ENCODE measurements at places on chromosomes 1 and 21.

DNA sequence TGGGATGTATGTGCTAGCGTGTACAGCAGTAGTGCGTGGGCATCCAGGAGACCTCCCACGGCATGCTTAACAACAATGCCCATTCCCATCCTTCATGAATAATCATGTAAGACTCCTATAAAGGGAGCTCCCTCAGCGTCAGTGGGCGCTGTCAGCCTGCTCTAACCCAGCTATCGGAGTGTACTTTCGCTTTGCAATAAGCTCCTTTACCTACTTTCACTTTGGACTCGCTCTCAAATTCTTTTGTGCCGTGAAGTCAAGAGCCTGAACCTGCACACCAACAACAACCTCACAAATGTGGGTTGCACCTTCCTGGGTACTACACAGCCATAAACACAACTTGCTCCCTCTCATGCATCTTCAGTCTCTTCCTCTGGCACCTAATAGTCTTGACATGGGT, 114.8 kb upstream of the PAXBP1 start:
- no peak for DNase-seq

- no peak for DNase-seq
Observed at GRCh38 chr1:83857103-83857502, 141.8 kb downstream of the TTLL7 start.

DNA sequence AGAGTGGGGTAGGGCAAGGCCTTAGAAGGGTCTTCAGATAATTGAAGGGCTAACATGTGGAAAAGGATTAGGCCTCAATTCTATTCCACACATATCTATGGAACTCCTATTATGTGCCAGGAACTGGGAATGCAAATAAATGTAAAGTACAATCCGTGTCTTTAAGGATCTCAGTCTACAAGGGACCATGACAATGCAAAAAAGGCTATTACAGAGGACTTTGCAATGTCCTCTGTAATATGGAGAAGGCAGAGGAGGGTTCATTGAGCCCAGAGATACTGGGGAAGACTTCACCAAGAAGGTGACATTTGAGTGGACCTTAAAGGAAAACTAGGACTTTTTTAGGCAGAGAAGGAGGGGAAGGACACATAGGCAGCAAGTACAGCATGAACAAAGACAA, 4.5 kb upstream of the SCMH1 start:
- no peak for DNase-seq

DNA sequence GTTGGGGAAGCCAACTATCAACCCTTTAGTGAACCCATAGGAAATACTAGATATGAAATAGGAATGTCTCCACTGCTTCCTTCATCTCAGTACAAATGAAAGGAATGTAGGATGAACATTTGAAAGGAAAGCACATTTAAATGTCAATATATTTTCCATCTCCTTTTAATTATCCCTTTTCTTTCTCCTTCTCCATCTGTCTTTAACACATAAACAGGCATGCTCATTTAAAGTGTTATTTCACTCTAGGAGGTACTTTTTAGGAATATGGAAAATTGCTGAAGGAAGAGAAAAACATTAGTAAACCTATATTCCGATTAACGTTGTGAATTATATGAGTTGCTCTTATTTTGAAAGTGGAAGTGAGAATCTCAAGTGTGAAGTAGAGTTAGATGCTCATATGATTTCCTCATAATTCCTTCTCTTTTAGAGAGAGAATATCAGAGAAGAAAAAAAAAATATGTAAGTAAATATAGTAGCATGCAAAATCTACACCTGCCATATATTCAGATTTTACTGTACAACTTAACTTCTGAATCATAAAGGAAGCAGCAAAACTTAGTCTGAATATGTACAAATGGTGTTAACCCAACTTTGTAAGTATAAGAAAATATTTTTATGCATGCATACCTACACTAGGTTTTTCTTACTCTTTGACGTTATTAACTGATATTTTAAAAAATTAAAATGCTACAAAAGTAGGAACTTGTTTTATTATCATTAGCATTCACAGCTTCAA, 406.9 kb upstream of the B3GALT2 start:
- no peak for DNase-seq

DNA sequence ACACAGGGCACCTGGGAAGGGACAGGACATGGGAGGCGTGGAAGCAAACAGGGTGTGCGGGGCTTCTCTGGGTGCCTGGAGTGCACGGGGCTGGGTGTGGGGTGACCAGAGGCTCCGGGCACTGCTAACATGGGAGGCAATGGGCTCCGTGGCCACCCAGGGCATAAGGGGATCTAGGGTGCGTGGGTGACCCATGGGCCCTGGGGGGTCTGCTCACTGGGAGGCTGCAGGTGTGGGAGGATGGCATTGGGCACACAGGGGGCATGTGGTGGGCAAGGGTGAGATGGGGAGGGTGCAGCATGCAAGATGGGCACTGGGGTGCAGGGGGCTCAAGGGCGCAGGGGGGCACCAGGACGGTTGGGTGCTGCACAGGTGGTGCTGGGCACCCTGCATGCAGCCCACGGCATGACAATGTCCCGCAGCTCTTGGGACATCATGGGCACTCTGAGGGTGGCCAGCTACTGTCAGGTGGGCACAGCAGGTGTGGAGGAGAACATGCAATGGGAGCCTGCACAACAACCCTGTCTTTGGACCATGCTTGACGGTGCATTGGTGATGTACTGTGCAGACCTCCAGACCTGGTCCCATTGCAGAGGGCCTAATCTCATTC, 15.1 kb downstream of the TRIM11 start:
- DNase-seq: no peak

DNA sequence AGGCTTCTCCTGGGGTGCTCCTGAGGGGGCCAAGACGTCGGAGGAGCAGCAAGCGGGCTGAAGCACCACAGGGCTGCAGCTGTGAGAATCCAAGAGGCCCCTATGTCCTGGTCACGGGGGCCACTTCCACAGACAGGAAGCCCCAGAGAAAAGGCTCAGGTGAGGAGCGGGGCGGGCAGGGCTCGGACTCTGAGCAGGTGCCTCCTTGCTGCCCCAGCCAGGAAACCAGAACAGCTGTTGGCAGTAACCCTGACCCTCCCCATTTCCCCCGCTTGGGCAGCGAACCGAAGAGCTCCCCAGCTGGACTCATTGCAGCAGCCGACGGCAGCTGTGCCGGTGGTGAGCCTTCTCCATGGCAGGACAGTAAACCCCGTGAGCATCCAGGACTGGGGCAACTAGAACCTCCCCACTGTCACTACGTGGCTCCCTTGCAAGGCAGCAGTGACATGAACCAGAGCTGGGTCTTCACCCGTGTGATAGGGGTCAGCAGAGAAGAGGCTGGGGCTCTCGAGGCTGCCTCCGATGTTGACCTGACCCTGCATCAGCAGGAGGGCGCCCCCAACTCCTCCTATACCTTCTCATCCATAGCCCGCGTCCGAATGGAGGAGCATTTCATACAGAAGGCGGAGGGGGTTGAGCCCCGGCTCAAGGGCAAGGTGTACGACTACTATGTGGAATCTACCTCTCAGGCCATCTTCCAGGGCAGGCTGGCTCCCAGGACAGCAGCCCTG, 625 bp downstream of the KLHDC7A start:
- no peak for DNase-seq

DNA sequence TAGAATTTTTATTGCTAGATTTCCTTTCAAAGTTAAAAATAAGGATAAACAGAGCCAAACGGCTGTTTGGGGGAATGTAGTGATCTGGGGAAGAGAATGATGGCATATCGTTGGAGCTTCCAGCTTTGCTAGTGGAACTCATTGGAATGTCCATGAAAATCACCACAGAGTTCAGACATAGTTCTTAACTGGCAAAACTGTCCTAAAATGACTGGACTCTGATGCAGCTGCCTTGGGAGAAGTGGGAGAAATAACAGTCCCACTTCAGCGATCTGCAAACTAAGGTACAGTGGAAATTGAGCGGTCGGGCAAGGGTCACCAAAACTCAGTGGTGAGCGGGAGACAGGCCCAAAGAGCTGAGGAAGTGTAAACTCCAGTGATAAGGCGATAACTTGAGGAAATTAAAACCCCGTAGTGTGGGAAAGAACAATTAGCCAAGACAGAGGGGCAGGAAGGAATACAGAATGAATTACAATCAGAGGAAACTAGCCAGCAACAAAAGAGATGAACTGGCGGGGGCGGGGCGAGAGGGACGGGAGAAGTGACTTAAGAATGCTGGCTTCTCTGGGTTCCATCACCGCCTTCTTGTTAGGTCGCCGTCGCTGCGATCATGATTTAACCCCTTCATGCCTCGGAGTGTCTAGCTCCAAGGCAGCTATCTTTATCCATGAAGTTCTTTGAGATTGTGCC, 89.8 kb upstream of the ARHGAP29 start:
- no peak for DNase-seq

DNA sequence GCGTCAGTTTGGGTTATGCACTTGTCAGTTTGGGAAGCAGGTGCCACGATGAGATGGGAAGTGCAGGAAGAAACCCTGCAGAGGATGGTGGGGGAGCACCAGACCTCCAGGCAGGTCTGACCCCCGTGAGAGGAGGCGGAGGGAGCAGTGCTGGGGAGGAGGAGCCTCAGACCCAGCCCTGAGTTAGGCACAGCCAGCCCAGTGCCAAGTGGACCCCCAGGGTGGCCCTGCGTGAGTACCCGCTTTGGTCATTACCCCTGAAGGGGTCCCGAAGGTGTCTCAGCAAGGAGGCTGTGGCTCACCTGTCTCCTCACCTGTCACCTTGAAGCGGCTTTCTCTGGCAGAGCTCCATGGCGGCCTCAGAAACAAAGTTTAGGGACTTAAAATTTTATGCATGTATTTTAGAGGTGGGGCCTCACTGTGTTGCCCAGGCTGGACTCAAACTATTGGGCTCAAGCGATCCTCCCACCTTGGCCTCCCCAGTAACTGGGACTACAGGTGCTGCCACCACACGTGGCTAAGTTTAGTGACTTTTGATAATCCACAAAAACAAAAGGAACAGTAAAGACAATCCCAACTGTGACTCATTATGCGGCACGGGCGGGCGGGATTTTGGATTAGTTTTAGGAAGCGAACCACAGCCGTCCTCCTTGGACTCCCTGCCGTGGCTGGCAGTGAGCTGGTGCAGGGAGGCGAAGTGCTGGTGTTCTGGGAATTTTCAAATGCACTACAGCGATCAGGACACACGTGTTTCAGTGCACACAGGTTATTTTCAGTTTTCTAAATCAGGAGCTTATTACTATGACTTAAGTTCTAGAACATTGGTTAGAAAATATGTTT, 4.7 kb downstream of the AGPAT3 start:
- DNase-seq: no peak

DNA sequence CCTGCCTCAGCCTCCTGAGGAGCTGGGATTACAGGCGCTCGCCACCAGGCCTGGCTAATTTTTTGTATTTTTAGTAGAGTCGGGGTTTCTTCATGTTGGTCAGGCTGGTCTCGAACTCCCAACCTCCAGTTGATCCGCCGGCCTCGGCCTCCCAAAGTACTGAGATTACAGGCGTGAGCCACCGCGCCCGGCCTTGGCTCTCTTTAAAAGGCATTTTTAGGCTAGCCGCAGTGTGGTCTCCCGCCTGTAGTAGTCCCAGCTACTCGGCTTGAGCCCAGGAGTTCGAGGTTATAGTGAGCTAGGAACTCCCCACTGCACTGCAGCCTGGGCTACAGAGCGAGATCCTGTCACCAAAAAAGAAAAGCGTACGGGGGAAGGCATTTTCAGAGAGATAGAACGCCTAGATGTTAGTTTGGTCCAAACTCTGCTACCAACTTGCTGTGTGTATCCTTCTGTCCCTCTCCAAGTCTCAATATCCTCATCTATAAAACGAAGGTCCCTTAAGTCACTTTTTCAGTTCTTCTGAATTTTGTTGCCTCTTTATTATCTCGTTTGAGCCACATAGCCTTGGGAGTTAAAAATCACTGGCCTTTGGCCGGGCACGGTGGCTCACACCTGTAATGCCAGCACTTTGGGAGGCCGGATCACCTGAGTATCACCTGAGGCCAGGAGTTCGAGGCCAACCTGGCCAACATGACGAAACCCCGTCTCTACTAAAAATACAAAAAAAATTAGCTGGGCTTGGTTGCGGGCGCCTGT, 734 bp downstream of the MED18 start:
- no peak for DNase-seq

DNA sequence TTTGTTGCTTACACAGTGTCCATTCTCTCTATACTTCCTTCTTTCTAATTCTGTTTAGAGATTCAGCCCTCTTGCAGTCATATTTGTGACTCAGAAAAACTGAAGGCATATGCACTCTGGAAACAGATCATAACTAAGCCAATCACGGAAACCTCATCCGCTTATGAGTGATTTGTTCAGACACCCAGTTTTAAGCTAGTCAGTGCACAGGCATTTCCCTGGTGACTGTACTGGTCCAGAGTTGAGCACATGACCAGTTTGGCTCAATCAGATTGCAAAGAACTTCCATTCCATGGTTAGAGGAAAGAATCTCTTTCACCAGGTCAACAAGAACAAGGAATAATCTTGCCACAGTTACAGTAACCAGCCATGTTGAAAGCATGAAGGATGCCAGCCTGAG, 69.2 kb upstream of the SGIP1 start:
- no peak for DNase-seq

GRCh38 chr1:89201106-89201794, 2.5 kb upstream of the GBP4 start:
- peak; percentile 19 for DNase-seq

- no peak for DNase-seq
Observed at GRCh38 chr21:42649122-42650032, 4.0 kb upstream of the PDE9A start.

DNA sequence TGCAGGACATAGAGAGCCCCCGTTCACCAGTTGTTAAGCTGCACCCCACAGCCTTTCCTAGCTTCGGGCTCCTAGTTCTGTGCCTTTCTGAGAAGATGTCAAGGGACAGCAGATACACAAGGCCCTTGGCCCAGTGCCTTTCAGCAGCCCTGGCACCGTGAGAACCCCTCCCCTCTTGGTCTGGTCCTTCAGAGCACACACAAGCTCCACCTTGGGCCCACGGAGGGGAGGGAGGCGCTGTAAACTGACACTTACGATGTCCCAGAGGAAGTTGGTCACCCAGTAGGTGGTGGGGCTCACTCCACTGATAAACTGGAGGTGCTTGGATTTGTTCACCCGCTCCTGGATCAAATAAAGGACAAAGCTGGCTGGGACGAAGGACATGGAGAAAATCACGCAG, 101.6 kb downstream of the ABCA4 start:
- DNase-seq: no peak

- peak; percentile 84 for DNase-seq
Observed at GRCh38 chr1:1144122-1144842, 28.4 kb upstream of the C1orf159 start.

GRCh38 chr1:107863342-107863741, 101.6 kb downstream of the VAV3 start:
- no peak for DNase-seq

All from CD4-positive, alpha-beta T cell treated with Interferon gamma for 1 hour (primary cell).